ENCODE measurements at places on chromosomes 2 and 18. TPM values are rescaled to one million over a fixed set of nuclear protein-coding genes. Genes with fewer than 3 reads are reported as not detected.

Gene REG3G
- not detected for total RNA-seq

DNA sequence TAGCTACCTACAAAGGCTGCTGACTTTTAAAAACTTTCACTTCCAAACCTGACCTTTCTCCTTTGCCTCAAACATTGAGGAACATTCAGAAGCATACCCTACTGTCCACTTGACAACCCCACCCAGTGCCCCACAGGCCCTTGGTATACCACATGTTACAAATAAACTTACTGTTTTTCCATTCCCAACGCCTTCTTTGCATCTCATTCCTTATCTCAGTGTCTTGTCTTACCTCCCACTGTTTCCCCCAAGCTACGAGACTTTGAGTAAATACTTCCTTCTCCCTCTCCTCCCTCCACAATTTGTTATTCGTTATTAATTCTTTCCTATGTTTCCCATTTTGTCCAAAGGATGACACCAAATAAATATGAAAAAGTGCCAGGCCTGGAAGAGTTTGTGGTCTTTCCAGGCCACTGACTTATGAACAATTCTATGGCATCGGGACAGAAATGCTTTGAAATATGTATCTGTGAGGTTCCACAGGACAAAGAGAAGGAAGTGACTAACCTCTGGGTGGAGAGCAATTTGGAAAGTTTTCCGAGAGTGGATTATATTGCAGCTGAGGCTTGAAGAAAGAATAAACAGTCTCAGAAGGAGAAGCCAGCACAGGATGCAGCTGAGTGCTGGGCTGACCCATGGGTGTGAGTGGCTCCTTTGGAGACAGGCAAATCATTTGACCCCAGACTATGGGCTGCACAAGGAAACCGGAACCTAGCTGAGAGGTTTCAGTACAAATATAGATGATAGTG is 409.0 kb downstream of the LPIN1 start:
- DNase-seq, result no peak

DNA sequence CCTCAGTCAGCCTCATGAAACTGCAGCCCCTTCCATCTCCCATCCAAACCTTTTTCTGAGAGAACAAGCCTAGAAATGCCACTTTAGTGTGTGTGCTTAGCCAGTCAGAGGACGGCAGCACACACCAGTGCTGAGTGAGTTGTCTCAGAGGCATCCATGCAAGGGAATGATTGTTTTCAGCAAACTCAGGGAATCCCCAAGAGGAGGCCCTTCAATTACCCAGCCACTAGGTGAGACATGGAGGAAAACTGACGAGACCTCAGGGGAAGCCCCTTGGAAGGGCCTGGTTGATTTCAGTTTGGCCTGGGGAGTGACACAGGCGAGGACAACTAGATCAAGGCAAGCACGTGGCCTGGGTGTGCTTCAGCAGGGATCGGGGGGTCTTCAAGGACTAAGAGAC is 49.7 kb downstream of the APOB start:
- no peak for DNase-seq

DNA sequence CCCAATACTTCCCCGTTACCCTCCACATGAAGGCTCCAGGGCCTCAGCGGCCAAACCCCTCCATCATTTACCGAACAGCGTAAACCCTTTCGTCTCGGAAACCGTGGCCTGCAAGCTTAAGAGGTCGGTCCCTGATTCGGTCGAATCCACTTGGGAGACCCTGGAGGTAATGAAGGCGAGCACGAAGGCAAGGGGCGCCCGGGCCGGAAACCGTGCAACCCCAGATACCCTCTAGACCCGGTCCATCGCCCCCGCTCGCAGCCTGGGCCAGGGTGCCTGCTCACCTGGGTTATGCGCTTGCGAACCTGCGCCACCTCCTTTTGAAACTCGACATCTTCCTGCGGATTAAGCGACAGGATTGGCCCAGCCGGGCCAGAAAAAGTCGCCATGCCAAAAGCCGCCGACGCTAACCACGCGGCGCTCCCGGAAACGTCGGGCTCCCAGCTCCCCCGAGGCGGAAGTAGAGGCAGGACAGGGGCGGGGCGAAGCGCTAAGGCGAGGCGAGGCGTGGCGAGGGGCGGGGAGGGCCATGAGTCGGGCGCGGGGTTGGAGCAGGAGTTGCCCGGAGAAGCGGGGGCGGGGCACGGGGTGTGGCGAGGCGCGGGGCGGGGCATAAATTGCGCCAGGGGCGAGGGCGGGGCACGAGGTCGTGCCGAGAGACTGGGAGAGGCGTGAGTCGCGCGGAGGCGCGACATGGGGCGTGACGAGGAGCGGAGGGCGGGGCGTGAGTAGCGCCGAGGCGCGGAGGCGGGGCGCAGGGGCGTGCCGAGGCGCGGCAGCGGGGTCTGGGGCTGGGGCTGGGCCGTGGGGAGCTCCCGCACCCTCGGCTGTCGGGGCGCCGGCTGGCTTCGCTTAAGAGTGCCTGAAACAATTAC is at the start of gene NIFK:
TSS of gene NIFK (minus strand) at position 414 of the 875 bp plus-strand sequence. CDS start at position 389, 25 bp downstream.
- DNase-seq, result peak; percentile 100

DNA sequence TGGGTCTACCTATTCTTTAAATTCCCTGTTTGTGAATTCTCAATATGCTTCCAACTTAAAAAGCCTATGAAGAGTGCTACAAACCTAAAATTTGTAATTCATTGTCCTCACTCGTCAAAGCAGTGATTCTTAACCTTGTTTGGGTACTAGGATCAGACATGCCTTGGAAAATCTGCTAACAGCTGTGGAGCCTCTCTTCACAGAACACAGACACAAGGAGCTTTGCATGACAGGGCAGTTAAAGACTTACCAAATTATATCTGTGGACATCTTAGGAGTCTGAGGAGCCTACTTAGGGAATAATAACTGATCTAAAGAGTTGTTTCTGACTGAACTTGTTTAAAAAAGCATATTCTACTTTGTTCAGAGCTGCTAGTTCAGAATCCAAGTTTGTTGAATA is 38.1 kb downstream of the TMEM87B start:
- DNase-seq, result no peak

- DNase-seq, result no peak
Observed at GRCh38 chr2:3280683-3281520, 96.7 kb downstream of the EIPR1 start.
